Vein endothelial cell (primary cell): ENCODE measurements at places on chromosomes 4 and X. TPM values are rescaled to one million over a fixed set of nuclear protein-coding genes. Genes with fewer than 3 reads are reported as not detected.

Gene STS
- total RNA-seq: 5.2 and 6.8 TPM in 2 replicates

Gene FAAH2
- 0.33 and 0.96 TPM in 2 replicates for total RNA-seq

Gene ING2
- total RNA-seq: 3.3 and 7.5 TPM in 2 replicates

Gene MAGEA2
- total RNA-seq: not detected in 2 replicates

Gene GAGE12F
- not detected in 2 replicates for total RNA-seq

Gene SMIM9
- total RNA-seq: not detected in 2 replicates

Gene VEGFD
- 0.38 and 0.65 TPM in 2 replicates for total RNA-seq

Gene FBXL5
- 63.4 and 75.6 TPM in 2 replicates for total RNA-seq

Gene DUX4
- total RNA-seq: not detected in 2 replicates

Gene PJA1
- 12.5 and 15.0 TPM in 2 replicates for total RNA-seq

Gene GAGE12E
- total RNA-seq: not detected in 2 replicates

Gene ZXDA
- 14.4 and 14.8 TPM in 2 replicates for total RNA-seq

Gene TMPRSS11F
- total RNA-seq: not detected in 2 replicates

Gene CT45A3
- not detected in 2 replicates for total RNA-seq

Gene DSPP
- total RNA-seq: not detected in 2 replicates

Gene SSX4B
- total RNA-seq: not detected in 2 replicates

Gene BEX5
- total RNA-seq: not detected in 2 replicates

Gene CHRDL1
- not detected in 2 replicates for total RNA-seq

Gene KCND1
- 0.19 and 0.33 TPM in 2 replicates for total RNA-seq

Gene IDUA
- total RNA-seq: 13.7 and 18.0 TPM in 2 replicates

Gene IQSEC2
- 4.0 and 4.2 TPM in 2 replicates for total RNA-seq

Gene SSX1
- total RNA-seq: not detected in 2 replicates

Gene ATP8A1
- total RNA-seq: 4.6 and 15.0 TPM in 2 replicates

Gene AWAT2
- under 0.01 and 0.19 TPM in 2 replicates for total RNA-seq

Gene ADAM29
- not detected in 2 replicates for total RNA-seq

Gene OCRL
- 17.4 and 18.9 TPM in 2 replicates for total RNA-seq

Gene NEXMIF
- total RNA-seq: 0.10 TPM in 1 of 2 replicates, not detected in the other
